ENCODE measurements at places on chromosomes 12 and 14.

GRCh38 chr12:115404761-115405470 is 720.9 kb upstream of the TBX3 start:
- DNase-seq: no peak

GRCh38 chr12:101597164-101597563 is 2.4 kb downstream of the MYBPC1 start:
- DNase-seq: no peak

DNA sequence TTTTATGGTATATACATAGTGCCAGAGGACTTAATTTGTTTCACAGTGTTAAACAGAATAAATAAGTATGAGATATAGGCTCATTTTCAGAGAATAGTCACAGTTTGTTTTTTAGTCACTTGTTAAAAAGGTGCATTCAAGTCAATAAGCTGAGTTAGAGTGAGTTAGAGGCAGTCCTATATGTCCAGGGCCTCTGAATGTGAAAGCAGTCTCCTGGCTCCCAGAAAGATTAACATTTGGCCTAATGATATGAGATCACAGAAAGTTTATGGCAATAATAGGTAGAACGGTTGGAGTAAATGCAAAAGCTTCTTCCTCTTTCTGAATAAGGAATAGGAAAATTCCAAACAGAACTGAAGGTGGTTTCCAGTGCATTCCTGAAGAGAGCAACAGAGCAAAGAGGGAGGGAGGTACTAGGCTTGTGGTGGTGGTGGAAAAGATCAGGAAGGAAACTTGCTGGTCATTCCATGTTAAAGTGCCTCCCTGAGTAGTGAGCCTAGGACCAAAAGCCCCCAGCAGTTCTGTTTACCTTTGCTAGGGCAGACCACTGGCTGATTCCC is 54.4 kb downstream of the SLC38A4 start:
- DNase-seq: no peak

- no peak for DNase-seq
These were observed 497.5 kb downstream of the RERGL start for GRCh38 chr12:17592472-17592871.

GRCh38 chr12:779745-780734 is 27.7 kb downstream of the WNK1 start:
- DNase-seq: no peak

- no peak for DNase-seq
These were observed 6.8 kb downstream of the ALDH1L2 start for GRCh38 chr12:105077435-105077834.

DNA sequence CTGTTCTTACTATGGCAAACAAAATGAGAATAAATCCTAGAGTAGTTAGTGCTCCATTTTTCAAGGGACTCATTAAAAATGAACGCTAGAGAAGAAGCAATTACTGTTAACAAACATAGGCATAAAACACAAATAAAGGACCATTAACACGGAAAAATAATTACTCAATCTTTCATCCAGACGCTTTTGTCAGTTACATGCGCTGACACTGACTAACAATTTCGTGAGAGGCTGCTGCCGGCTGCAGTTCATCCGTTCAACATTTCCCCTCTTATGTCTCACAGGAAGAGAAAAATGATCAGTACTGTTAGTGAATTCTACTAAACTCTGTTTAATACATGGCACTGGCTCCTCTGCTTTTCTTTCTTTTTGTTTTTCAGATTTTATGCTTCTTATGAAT is 472.7 kb upstream of the FLRT2 start:
- no peak for DNase-seq

GRCh38 chr12:51801027-51801426 is 47.5 kb downstream of the FIGNL2 start:
- DNase-seq: no peak

DNA sequence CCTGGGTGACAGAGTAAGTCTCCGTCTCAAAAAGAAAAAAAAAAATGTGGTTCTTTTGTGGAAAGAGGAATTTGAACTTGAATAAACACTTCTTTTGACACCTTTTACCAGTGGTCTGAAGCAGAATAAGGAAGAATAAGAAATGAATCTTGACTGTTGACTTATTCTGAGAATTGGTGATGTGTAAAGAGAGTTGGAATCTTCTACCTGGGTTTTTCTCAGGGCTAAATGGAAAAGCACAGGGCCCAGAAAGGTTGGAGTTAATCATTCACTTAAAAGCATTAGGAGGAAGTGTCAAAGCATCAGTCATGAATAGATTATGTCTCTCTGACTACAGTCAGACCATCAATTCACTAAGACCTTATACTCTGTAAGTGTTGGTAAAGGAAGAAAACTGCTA is 13.9 kb downstream of the PNMA1 start:
- DNase-seq: no peak

GRCh38 chr14:97350894-97351731 is 553.9 kb downstream of the VRK1 start:
- no peak for DNase-seq

DNA sequence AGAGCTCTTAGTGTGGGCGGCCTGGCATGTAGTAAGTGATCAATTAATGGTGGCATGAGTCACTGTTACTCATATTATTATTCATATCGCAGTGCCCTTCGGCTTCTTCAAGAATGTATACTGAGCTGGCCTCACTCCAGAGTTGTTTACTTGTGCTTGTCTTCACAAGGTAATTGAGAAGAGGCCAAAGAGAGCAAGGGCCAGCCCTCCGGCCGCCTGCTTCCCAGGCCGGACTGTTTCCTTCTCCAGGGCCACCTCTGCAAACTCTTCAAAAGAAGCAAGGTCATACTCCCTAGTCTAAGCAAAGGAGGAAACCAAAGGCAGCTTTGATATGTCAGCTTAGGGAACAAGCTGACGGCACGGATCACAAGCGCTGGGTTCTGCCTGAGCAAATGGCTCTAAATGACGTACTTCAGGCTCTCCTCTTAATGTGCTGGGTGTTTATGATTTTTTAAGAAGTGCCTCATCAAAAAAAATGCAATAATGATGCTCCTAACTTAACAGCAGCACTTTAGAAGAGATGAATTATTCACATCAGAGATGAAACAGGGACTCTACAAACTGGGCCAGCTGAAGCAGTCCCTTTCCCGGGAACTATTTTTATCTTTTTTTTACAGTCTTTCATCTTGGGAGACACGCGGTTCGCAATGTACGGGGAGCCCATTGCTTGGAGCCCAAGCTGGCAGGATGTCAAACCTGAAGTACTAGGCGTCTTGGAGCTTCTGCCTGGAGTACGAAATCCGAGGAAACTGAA is 65.6 kb upstream of the DLK1 start:
- DNase-seq: no peak

All from activated CD8-positive, alpha-beta memory T cell treated with anti-CD3 and anti-CD28 coated beads, Interleukin-2, amount 50 U/mL, for 4 hours (primary cell).